ENCODE measurements at places on chromosomes 7 and 10.

DNA sequence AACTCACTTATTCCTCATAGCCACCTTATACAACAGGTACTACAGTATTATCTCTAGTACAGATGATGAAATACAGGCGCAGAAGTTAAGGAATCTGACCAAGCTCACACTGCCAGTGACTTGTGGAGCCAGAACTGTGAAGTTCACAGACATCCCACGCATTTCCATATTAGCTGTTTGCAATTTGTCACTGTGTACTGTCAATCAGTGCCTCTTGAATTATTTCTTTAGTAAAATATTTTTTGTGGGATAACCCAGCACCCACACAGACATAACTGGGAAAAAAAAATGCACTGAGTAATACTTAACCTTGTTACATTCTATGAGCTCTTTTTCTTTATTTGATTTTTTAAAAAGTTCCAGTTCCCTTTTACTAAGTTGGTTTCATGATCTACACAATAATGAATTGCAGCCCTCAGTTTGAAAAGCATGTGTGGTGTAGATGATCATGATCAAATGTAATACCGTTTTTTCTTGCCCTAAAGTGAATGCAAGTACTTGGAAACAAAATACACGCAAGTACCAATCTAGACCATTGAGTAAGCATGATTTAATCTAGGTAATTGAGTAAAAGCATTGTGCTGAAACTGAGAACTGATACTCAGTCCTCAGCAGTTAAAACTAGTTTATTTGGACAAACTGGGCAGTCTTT, 14.1 kb downstream of the CUL1 start:
- no peak for DNase-seq

DNA sequence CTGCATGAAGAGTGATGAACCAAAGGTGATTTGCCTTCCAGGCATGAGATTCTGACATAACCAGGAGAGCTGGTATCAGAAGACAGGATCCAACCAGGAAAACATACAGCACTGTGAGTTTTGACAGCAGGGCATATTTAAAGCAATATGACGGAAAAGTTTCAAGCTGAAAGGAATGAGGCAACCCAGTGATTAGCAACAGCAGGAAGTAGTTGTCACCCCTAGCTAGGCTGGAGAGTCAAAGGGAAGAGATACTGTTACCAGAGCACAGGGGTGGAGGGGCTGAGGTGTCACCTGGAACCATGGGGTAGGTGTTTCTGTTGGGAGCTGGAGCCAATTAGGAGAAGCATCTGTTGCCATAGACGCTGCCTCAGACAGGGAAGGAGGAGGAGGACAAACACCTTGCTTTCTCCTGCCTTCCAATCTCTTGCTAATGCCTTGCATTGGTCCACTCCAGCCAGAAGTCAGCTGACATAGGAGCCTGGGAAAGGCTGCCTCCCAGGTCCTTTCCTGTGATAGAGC, 125.4 kb upstream of the SORCS3 start:
- DNase-seq, result no peak

DNA sequence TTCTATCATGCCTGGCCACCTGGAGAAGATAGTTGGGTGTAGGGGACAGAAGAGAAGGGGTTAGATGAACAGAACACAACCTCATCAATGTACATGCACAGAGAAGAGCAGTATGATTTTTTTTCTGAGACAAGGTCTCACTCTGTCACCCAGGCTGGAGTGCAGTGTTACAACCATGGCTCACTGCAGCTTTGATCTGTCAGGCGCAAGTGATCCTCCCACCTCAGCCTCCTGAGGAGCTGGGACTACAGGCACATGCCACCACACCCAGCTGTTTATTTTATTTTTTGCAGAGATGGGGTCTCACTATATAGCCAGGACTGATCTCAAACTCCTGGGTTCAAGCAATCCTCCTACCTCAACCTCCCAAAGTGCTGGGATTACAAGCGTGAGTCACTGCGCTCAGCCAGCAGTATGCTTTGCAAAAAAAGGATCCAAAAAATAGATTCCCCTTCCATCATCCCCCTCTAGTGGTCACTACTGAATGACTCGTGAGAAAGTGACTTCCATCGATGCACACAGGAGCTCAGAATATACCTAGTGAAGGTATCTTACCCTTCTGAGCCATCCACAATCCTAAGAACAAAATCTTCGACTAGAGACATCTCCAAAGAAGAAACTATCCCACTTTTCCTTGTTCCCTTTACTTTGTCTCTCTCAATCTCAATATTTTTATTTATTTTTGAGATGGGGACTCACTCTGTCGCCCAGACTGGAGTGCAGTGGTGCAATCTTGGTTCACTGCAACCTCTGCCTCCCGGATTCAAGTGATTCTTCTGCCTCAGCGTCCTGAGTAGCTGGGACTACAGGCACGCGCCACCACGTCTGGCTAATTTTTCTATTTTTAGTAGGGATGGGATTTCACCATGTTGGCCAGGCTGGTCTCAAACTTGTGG, 21.0 kb downstream of the ZCWPW1 start:
- DNase-seq, result no peak

DNA sequence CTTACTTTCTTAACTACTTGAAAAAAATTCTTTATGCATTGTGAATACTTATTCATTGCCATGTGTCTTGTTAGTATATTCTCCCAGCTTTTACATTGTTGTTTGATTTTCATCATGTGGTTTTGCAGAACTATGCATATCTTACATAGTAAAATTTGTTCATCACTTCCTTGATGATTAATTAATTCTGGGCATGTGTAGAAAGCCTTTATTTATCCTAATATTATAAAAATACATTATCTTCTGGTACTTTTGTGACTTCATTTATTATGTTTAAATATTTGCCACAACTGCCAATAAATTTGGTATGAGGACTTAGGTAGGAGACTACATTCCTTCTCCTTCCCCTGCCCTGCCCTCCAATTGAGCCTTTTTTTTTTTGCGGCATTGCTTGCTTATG, 166.0 kb upstream of the ZNF32 start:
- DNase-seq, result no peak

- DNase-seq, result no peak
Measured at GRCh38 chr7:22051886-22052673, 106.4 kb upstream of the CDCA7L start.

DNA sequence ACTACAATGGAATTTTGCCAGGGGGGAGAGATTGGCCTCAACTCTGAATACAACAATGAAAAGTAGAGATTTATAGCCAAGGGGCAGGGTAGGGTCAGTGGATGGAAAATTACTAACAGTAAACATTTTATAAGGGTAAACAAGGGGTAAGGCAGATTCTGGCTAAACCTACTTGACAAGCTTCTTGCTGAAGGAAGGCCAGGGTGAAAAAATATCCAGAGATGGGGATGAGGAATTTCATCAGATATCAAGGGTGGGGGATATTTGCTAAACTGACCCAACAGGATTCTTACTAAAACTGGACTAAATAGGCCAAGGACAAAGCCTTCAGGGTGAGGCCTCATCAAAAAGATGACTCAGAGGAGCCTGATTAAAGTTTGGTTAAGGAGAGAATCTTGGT, 156.3 kb downstream of the RTKN2 start:
- no peak for DNase-seq

DNA sequence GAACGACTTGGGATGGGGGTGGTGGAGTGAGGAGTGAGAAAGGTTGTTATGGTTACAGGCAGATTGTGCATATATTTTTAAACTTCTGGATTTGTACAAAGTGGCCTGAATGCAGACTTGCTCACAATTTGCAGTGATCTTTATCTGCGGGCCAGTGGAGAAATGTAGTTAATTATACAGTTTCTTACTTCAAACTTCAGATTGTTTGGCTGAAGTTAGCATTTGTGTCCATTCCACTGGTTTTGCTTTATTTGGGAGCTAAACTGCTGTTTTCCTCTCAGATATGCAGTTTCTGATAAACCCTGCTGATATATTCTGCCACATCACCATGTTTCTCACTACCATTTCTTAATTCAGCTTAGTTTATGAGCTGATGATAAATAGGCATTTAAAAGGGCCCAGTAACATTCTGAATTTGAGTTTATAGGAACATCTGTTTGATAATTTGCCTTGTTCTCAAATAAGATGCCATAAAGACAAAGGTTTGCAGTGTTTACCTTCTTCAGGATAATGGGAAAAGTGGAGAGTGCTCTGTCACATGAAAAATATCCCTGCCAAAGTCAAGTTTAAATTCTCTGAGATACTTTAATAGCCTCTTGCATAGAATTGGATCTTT, 170.1 kb downstream of the ST7 start:
- DNase-seq, result no peak

- DNase-seq, result no peak
Measured at GRCh38 chr10:99672884-99673283, 13.6 kb downstream of the ENTPD7 start.

- DNase-seq, result no peak
Measured at GRCh38 chr10:29826801-29827450, 192.2 kb upstream of the SVIL start.

Data from stimulated activated CD8-positive, alpha-beta memory T cell treated with anti-CD3 and anti-CD28 coated beads, Interleukin-4, amount 100 ng/mL, for 1 hour (primary cell).